ENCODE measurements at places on chromosomes 4 and X.

DNA sequence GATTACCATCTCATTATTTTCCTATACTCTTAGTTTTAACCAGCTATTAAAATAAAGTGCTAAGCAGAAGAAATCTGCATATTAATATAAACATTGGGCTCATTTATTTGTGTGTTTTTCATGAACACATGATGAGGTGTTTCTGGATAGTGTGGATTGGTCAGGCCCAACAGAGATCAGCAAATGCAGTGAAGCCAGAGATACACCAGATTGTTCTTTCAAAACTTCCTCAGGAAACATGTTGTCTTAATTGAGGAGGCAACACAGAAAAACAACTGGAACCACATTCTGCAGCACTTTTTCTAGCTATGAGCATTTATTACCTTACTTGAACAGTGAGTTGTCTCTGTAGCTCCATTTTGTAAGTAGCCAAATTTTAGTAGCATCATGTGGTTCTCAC, 69.9 kb downstream of the PALLD start:
- no peak for DNase-seq

DNA sequence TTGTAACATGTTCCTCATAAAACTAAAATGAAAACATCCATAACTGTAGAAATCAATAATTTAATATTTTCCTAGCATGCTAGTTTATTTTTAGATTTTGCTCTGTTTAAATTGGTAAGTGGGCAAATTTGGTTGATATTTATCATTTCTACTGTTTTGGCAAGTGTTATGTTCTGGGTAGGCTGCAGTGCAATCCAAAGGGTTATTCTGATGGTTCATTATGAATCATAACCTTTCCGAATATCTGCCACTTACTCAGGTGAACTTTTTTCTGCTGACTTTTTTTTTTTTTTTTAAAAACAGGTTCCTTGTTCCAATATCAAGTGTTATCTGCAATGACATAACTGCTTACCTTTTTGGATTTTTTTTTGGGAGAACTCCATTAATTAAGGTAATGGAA, 52.0 kb downstream of the CDS1 start:
- DNase-seq, result no peak

DNA sequence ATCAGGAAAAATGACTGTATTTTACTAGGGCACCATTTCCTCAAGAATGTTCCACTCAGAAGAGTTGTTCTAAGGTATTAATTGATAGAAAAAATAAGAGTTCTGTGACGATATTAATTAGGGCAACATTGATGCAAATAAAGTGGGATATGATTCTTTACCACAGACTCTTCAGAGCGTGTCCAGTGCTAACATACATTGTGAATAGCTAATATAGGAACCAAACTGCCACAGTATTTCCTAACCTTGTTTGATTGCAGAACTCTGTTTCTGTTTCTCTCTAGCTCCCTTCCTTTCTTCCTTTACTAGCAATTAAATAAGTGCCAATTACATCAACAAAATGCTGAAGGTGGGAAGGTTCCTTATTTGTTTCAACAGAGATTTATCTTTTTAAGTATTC, 154.1 kb upstream of the CPEB2 start:
- DNase-seq, result no peak

DNA sequence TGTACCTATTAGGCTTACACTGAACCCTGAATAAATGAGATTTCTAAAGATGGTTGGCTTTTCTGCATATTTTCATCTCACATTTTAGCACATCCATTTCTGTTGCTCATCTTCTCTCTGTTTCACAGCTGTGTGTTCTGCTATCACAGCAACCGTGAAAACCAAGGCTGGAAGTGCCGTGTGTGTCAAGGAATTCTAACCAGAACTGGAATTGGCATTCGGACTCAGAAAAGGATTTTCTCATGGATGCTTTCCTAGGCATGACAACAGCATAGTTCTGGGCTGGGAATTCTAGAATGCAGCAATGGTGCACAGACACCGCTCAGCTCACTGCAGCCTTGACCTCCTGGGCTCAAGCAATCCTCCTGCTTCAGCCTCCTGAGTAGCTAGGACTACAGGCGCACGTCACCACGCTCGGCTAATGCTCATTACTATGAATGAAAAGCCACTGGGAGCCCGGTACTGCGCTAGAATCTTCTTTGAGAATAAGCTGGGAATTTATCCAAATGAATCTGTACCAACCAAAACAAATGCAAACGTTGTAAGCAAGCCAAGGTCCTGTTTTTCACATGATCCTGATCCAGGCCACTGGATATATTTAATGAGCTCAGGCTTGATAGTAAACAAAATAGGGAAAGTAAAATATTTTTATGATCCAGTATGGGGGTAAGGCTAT, 105.2 kb downstream of the RBM47 start:
- no peak for DNase-seq

GRCh38 chr4:140137671-140138070, 16.3 kb downstream of the MAML3 start:
- DNase-seq, result no peak

GRCh38 chrX:130260316-130260715, 8.4 kb downstream of the ZNF280C start:
- no peak for DNase-seq

DNA sequence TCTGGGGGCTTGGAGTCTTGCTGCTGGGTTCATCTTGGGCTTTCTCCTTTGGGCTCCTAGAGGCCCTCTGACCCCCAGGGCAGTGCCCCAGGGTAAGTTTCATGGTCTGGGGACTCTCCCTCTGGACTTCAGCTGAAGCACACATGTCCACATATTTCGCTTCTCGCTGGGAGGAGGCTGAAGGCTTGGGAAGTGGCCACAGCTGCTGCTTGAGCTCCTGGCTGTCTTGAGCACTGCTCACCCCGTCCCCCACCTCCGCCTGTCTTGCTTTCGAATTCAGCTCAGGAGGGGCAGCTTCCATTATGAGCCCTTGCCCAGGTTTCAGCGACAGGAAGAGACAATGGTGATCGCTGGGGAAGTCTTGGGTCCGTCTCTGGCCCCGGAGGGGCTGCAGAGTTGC, 3.7 kb downstream of the C4orf54 start:
- no peak for DNase-seq

GRCh38 chrX:153556767-153557166, 39.3 kb downstream of the ATP2B3 start:
- no peak for DNase-seq

Data from stimulated activated CD8-positive, alpha-beta memory T cell treated with anti-CD3 and anti-CD28 coated beads, Interleukin-15, amount 100 ng/mL, for 24 hours (primary cell).